ENCODE measurements at places on chromosomes 7 and 10. TPM values are rescaled to one million over a fixed set of nuclear protein-coding genes. Genes with fewer than 3 reads are reported as not detected.

Gene SMKR1
- 7.6 TPM for total RNA-seq

Gene MMD2
- total RNA-seq = not detected

Gene SKIDA1
- total RNA-seq = 0.25 TPM

Gene TRIM50
- not detected for total RNA-seq

Gene CYP2E1
- 0.39 TPM for total RNA-seq

Gene PNLIPRP3
- total RNA-seq = not detected

Gene MORN4
- total RNA-seq = 1.3 TPM

Gene ASB13
- 9.0 TPM for total RNA-seq

Gene PLXNA4
- 10.6 TPM for total RNA-seq

Gene HIBADH
- 14.5 TPM for total RNA-seq

Gene PRDX3
- total RNA-seq = 132 TPM

Gene ASIC3
- 6.0 TPM for total RNA-seq

Gene CPVL
- total RNA-seq = 0.41 TPM

Gene TCERG1L
- not detected for total RNA-seq

Gene NSUN6
- 22.8 TPM for total RNA-seq

Gene ZNF736
- total RNA-seq = 24.9 TPM

Gene PSD
- total RNA-seq = 1.6 TPM

Gene NXPH1
- not detected for total RNA-seq

Gene PNLIPRP1
- not detected for total RNA-seq

Gene HOXA13
- not detected for total RNA-seq

Gene CCL24
- not detected for total RNA-seq

Gene DLX5
- total RNA-seq = not detected

Gene CHST12
- total RNA-seq = 59.6 TPM

Gene ZPBP
- total RNA-seq = not detected

Gene NEUROG3
- not detected for total RNA-seq

Gene NKX1-2
- not detected for total RNA-seq

Gene NKX6-2
- not detected for total RNA-seq

Gene CACNB2
- total RNA-seq = 0.23 TPM

Gene TMEM229A
- not detected for total RNA-seq

Gene UPK3B
- 1.1 TPM for total RNA-seq

Gene MYOF
- total RNA-seq = 2.6 TPM

Gene ACSL5
- total RNA-seq = 61.0 TPM

Gene ELN
- total RNA-seq = not detected

Gene CRPPA
- total RNA-seq = 1.2 TPM

Gene COX19
- 17.1 TPM for total RNA-seq
